ENCODE measurements at places on chromosomes 5 and 9.

DNA sequence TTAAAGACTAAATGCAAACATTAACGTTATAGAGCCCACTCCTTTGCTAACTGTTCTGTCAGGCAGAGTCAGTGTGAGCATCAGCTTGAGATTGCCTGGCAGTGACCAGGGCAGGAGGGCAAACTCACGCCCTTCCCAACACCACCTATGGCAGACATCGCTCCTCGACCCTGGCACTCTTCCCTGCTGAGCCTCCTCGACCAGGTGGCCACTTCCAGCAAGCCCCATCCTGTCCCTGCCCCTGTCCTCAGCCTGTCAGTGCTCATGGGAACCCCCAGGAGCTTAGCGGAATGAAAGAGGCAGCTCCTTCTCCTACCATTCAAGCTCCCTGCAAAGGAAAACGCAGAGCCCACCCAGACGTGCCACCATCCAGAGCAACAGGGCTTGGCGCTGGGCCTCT lies 42.0 kb downstream of the PRRT1B start:
- DNase-seq, result no peak

DNA sequence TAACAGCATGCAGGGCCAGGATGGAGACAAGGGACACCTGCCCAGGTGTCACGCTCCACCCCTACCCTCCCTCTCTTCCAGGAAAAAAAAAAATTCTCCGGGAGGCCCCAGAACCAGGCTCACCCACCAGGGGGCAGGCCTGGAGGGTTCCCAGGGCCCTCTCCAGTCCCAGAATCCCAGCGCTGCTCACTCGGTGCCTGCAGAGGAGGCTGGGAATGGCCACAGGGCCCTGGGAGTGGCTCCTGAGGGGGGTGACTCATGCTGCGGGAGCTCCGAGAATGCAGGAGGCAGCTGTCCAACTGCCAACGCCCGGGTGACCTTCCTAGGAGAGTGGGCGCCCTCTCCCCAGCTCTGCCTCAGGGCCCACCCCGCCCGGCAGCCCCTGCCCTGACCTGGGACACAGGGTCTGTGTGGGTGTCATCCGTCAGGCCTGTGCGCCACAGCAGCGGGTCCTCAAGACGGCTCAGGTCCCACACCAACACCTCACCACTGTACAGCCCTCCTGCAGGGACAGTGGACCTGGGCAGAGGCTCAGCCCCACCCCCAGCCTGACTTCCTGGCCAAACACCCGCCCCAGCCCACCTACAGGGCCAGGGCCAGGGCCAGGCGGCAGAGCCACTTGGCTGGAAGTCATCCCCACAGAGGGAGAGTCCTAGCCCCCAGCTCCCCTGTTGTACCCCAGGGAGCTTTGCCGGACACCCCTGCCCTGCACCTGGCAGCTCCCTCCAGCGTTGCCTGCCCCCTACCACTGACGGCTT lies 21.2 kb downstream of the DYNC2I2 start:
- DNase-seq, result no peak

DNA sequence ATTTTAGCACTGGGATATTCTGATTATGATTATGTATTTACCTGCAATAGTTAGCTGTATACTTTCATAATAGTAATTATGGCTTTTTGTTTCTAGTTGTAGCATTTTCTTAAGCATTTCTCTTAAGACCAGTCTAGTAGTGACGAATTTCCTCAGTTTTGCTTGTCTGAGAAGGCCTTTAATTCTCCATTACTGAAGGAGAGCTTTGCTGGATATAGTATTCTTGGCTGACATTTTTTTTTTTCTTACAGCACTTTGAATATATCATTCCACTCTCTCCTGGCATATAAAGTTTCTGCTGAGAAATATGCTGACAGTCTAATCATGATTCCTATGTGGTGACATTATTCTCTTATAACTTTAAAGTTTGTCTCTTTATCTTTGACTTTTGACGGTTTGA lies 181.1 kb upstream of the DMRTA1 start:
- no peak for DNase-seq

- DNase-seq, result no peak
These were observed 213.9 kb upstream of the TBCA start for GRCh38 chr5:77990020-77990419.
